Activated CD4-positive, CD25-positive, alpha-beta regulatory T cell treated with anti-CD3 and anti-CD28 coated beads, Interleukin-2, amount 50 U/mL, for 24 hours (primary cell): ENCODE measurements at places on chromosomes 12 and 14.

DNA sequence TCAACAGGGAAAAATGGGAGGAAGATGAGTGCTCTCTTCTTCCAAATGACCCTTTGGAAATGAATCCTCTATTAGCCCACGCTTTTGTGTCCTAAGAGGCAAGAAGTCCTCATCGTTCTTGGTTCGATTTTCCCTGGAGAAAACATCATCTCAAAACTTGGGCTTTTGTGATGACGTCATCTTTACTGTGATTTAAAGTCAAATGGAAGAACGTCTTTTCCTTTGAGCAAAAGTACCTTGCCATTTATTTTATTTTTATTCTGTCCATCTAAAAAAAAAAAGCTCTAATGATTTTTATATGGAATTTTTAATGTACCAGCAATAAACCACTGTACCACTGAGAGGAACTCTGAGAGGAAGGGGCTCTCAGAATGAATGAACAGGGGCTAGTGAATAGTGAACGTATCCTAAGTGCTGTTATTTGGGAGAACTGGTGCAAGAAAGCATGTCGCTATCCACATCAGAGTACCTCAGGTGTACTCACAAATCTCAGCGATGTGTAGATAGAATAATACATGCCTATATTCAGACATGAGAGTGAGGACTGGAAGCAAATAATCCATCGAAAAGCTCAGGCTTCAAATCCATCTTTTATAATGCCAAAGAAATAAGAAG is 124.8 kb downstream of the HMGA2 start:
- ATAC-seq = no peak

- no peak for ATAC-seq
Measured at GRCh38 chr14:71444030-71444822, 488.0 kb upstream of the RGS6 start.

GRCh38 chr12:123532808-123533649 is 490 bp downstream of the RILPL1 start:
- ATAC-seq = peak; percentile 44

DNA sequence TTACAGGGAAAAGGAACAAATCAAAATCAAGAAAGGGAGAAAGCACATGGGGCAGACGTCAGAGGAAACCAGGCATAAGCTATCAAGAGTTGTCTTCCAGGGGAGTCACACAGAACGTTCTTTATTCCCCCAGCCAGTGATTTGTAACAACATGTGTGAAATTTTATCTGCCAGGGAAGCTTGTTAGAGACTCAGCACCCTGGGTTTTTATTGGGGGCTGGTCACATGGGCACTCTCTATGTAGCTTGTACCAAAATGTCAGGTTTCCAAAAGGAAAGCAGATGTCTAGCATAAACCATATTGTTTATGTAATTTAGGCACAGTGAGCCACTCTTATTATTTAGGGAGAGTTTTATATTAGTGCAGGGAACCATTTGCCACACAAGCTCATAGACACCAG is 440.4 kb upstream of the DCN start:
- ATAC-seq = no peak

DNA sequence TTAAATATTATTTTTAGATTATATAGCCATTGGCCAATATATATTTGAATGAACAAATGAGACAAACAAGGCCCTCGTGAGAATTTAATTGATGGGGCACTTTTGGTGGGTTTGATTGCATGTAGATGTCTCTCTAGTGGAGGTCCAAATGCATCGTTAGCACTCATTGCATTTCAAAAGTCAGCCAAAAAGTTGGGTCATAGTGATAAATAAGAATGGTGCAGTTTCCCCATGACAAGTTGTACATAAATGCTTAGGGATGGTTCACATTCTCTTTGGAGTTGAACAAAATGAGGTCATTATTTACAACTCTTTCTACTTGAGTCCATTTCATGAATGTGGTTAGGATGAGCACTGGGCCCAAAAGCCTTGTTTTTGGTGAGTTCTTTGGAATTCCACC is 1.0 kb downstream of the BEST3 start:
- ATAC-seq = no peak

- no peak for ATAC-seq
Measured at GRCh38 chr12:41772478-41772877, 372.2 kb downstream of the GXYLT1 start.

DNA sequence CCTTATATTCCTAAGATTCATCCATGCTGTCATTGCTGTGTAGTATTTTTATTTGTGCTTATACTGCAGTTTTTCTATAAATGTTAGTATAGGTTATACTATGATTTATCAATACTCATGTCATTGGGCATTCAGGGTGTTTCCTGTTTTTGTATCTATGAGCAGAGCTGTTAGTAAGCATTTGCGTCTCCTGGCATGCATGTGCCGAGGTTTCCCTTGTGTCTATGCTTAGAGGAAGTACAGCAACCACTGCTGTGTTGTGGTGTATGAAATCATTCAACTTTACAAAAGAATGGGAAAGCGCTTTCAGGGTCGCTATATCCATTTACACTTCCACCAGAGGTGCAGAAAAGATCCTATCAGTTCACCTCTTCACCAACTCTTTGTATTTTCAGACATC is 122.7 kb downstream of the RGS6 start:
- ATAC-seq = no peak

GRCh38 chr12:6124411-6125309 is at the start of gene VWF:
TSS of gene VWF (minus strand) at chr12:6124670. CDS start at chr12:6123196, 1,474 bp downstream.
- no peak for ATAC-seq

GRCh38 chr12:54593135-54593534 is 4.7 kb upstream of the PPP1R1A start:
- ATAC-seq = no peak

GRCh38 chr12:117507548-117507947 is 146.1 kb upstream of the NOS1 start:
- ATAC-seq = no peak

DNA sequence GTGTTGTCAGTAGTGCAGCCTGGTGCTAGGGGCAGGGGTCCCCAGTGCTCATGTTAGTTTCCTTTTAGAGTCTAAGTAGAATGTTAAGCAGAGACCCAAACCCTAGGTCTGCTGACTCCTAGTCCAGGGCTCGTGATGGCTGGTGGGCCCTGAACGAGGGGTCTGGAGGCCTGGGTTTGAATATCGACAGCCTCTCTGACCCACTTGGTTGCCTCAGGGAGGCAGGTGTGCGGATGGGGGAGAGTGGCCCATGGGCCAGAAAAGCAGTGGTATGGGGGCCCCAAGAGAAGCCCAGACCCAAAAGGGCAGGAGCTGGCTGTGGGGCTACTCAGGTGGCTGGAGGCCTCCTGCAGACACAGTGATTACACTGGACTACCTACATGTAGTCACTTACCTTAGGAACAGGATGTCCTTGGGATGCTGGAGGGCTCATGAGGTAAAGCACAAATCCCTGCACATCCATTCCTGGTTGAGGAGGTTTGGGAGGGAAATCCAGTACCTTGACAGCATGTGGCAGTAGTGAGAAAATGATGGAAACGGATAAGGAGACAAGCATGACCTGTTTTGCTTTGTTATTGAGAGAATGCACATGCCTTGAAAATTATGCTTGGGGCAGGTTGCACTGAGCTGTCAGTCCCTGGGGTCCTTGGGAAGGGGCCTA is 1.7 kb upstream of the SLC25A29 start:
- no peak for ATAC-seq

DNA sequence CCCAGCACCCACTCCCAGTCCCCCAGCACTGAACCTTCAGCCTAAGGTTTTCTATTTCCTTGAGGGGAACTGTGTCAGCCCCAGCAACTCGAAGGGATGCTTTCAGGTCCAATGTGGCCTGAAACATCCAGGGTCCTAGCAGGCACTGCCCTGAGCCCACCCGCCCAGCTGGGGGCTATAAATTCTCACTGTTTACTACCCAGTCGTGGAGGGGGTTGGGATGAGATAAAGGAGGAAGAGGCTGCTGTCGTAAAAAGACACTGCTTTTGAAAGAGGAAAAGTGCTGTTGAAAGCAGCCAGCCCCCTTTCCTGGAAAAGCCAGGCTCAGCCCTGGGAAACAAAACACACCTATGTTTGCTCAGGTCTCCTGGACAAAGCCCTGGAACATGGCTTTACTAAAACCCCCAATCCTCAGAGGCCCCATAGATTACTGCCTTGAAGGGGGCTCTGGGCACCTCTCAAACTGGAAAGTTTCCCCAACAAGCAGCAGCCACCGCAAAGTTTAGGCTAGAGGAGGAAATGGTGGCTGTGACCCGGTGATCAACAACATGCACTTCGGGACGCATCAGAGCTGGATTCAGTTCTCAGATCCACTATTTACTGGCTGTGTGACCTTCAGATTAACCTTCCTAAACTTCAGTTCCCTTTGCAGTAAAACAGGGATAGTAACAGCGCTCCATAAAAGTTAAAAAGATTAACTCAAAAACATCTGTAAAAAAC is 51.0 kb downstream of the ACTN1 start:
- no peak for ATAC-seq

DNA sequence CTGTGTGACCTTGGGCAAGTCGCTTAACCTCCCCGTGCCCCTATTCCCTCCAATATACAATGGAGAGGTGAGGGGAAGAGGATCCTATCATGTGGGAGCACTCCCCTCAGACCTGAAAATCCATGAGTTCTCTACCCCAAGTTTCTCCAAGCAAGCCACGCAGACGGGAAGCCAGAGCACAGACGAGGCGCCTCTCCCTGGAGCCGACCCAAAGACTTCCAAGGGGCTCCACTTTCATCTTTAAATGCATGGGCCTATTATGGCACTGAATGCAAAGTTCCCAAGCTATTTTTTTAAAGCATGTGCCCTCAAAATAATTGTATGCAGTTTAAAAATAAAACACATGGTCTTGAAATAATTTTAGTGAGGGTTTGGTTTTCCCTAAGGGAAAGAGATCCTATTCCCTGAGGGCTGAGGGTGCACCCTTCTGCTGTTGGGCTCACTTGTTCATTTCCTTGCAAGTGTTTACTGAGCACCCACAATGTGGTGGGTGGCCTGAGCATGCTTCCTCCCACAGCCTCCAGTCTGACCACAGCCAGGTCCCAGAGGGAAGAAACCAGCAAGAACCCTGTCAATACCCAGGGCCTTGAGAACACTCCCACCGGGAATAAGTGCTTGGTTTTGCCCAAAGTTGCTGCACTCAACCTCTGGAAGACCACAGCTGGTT is 14.6 kb downstream of the CMKLR1 start:
- no peak for ATAC-seq

DNA sequence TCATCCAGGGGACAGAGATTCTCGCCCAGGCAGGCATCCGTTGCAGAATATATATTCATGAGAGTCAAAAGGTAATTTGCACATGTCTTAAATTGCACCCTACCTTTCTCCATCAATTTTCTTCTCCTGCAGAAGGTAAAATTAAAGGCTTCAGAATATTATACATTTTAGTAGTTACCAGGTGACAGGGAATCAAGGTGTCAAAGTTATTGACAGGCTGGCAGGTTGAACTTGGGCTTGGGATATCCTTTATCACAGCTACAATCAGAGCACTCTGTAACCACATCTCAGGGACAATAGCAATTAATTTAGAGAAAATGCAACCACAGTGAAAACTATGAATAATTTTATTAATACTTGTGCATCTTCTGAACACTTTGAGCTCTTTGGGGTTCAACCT is 66.9 kb upstream of the GSC start:
- ATAC-seq = no peak

DNA sequence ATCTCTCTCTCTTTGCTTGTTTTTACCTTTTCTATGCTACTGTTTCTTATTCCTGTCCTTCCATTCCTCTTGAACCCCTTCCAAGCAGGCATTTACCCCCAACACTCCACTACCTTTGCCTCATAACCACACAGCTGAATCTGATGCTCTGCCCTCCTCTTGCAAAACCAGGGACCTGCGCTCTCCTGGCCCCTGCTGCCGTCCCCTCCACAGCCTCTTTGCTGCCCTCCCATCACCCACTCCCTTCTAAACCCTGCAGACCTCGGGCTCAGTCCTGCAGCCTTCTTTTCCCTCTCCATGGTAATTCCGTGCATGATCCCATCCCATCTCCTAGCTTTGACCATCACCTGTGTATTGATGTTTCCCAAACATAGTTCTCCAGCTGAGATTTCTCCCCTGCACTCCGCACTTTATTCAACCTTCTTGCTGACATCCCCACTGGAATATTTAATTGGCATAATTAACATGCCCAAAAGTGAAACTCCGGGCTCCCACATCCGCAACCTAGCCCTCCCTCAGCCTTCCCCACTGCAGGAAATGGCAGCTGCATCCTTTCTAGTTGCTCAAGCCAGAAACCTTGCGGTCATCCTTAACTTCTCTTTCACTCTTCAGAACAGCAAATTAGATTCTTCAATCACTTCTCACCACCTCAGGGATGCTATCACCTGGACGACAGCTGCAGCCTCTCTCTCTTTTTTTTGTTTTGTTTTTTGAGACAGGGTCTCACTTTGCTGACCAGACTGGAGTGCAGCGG is 16.0 kb downstream of the FIGNL2 start:
- no peak for ATAC-seq

DNA sequence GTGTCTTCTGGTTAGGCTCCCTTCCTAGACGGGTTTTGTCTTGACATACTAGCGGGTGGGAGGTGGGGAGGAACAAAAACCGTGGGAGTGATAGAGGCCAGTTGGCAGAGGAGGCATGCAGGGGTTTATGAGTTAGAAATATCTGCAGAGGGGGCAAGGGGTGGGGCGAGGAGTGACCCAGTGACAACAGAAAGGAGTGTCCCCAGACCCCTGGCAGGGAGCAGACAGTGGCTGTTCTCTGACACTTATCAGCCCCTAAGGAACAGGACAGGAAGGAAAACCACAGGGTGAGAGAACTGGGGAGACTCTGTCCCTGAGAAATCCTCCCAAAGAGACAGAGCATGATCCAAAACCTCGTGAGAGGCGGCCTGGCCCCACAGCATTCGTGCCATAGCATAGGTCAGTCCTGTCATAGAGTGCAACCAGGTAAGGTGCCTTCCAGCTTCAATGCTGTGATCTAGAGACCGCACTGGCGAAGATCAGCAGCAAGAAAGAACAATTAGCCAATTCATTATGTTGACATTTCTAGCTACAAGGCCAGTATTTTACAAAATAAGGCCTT is 141.4 kb downstream of the CRADD start:
- no peak for ATAC-seq

- no peak for ATAC-seq
Measured at GRCh38 chr12:49556391-49557186, 11.4 kb downstream of the MCRS1 start.

- ATAC-seq = no peak
Measured at GRCh38 chr12:123762715-123763052, 583 bp downstream of the DNAH10 start.
